ENCODE measurements at places on chromosomes 2 and 18. TPM values are rescaled to one million over a fixed set of nuclear protein-coding genes. Genes with fewer than 3 reads are reported as not detected.

DNA sequence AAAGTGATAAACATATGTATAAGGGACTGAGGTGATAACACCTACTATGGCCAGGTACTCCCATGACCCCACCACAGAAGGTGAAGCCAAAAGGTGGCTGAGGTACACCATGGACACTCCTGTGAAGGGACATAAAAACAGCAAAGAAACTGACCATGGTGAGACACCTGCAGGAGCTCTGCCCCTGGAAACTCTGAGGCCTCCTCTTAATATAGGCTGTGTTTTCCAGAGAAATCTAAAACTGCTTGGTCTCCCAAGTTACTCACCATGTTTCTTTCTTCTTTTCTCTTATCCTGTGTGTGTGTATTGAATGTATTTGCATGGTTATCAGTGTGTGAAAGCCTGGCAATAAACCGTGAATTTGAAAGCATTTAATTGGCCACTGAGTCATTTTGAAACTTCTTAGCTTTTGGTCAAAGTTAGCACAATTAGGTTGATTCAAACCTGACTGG is 739.3 kb upstream of the GCFC2 start:
- no peak overlapping the region for H3K27ac ChIP-seq
- no peaks in the 10 kb centered on the region for H3K4me1 ChIP-seq

- peaks cover 4% of the 10 kb centered on the region for H3K4me1 ChIP-seq
- no peaks in the 10 kb centered on the region for H3K27me3 ChIP-seq
- H3K4me3 ChIP-seq = no peak overlapping the region
- no peak overlapping the region for H3K27ac ChIP-seq
- DNase-seq = no peak
- peaks cover 4% of the 10 kb centered on the region for H3K36me3 ChIP-seq
These were observed 45.2 kb upstream of the B3GNT2 start for GRCh38 chr2:62150597-62151305.

DNA sequence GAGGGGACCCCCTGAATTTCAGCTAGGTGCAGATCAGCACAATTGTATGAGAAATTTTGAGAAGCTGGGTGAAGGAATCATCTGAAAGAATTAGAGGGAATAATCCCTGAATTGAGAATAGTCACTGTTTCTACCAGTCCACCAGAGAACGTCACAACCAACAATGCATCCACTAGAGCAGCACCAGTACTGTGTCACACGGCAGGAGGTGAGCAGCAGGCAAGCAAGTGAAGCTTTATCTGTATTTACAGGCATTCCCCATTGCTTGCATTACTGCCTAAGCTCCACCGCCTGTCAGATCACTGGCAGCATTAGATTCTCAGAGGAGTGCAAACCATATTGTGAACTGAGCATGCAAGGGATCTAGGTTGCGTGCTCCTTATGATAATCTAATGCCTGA is 40.7 kb downstream of the GDF7 start:
- H3K4me3 ChIP-seq = no peak overlapping the region
- H3K36me3 ChIP-seq = peaks cover 17% of the 10 kb centered on the region
- peaks cover 10% of the 10 kb centered on the region for H3K4me1 ChIP-seq
- no peak overlapping the region for H3K27ac ChIP-seq
- DNase-seq = no peak

DNA sequence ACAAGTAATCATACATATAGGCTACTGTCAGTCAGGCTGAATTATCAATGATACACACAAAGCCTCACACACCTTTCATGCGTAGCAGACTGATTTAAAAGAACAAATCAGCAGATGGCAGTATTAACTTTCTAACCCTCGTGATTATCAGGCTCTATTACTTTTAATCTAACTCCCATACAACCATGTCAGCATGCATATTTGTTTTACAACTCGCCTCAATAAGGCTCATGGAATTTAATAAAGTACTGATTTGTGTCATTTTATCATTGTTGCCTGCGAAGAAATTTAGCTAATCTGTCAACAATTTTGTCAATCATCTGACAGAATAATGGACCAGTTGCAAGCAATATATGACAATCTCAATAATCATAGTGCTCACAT is 82.8 kb downstream of the SLC25A12 start:
- H3K27ac ChIP-seq = no peak overlapping the region
- no peak overlapping the region for H3K4me3 ChIP-seq
- H3K27me3 ChIP-seq = no peaks in the 10 kb centered on the region
- peaks cover 12% of the 10 kb centered on the region for H3K4me1 ChIP-seq

UGT1A8 gene
- not detected for total RNA-seq

- H3K27ac ChIP-seq = peak overlapping the region; percentile 55
- peaks cover 51% of the 10 kb centered on the region for H3K4me1 ChIP-seq
- DNase-seq = no peak
These were observed 1.2 kb upstream of the CABLES1 start for GRCh38 chr18:23133860-23134779.

DNA sequence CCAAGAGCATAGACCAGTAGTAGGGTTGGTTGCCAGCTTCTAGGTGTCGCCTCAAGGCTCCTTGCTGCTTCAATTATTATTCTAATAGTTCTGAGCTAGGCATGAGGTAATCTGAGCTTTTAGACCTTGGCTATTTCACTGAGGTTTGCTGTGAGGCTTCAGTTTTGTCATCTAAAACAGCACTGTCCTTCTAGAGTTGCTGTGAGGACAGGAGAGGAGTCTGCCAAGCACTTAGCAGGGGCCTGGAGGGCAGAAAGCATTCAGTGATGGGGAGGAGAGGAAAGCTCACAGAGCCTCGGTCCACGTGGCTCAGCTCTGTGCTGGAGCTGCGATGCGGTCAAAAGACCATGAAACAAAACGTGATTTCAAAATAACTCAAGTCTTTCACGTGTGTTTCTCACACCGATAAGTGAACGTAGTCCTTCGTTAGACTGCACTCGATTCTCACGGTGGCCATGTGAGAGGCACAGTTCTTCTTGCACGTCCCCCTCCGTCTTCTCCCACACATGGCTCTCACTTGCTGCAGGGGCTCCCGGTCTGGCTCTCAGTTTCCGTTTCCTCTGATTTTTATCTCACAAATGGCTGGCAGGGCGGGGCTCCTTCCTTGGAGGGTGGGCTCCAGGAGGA is 113.7 kb downstream of the B3GNT2 start:
- H3K4me1 ChIP-seq = peaks cover 13% of the 10 kb centered on the region
- H3K4me3 ChIP-seq = no peak overlapping the region
- H3K36me3 ChIP-seq = no peaks in the 10 kb centered on the region
- no peak overlapping the region for H3K27ac ChIP-seq

- H3K4me1 ChIP-seq = peaks cover 11% of the 10 kb centered on the region
- H3K4me3 ChIP-seq = no peak overlapping the region
- H3K27ac ChIP-seq = no peak overlapping the region
- no peaks in the 10 kb centered on the region for H3K27me3 ChIP-seq
These were observed 50.2 kb downstream of the COL4A3 start for GRCh38 chr2:227214622-227215041.

GRCh38 chr2:111897924-111898702 is at the start of gene MERTK:
TSS of gene MERTK (plus strand) at chr2:111898607. CDS start at chr2:111898736, 129 bp downstream.
- H3K4me1 ChIP-seq = peaks cover 20% of the 10 kb centered on the region
- peak; percentile 92 for DNase-seq
- peaks cover 21% of the 10 kb centered on the region for H3K27me3 ChIP-seq
- H3K36me3 ChIP-seq = no peaks in the 10 kb centered on the region
- peak within 1 kb of the TSS; percentile 65 for H3K27ac ChIP-seq

- peaks cover 60% of the 10 kb centered on the region for H3K4me1 ChIP-seq
- H3K36me3 ChIP-seq = peaks cover 3% of the 10 kb centered on the region
- H3K4me3 ChIP-seq = no peak overlapping the region
- no peaks in the 10 kb centered on the region for H3K27me3 ChIP-seq
These were observed 44.3 kb downstream of the SPRED2 start for GRCh38 chr2:65388051-65388531.

DNA sequence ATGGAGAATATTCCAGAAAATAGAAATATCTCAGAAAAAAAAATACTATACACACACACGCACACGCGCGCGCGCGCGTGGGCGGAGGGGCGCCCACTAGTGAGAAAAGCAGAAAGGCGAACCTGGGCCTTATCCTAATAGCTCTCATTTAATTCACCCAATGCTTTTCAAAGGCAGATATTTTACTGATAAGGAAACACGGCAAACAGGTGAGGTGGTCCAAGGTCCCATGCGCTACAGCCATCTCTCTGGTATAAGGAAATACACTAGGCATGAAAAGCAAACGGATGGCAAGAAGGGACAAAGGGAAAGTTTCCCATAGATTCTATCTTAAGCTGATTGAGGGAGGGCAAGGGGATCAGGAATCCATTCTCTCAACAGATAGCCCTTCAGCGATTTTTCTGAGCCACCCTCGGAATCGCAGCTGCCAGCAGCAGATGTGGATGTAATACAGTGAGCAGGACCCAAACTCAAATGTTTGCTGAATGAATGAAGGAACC is 136.7 kb downstream of the TMEM247 start:
- DNase-seq = no peak
- H3K27me3 ChIP-seq = no peaks in the 10 kb centered on the region
- peak overlapping the region; percentile 94 for H3K4me3 ChIP-seq
- peak overlapping the region; percentile 93 for H3K27ac ChIP-seq

- no peak overlapping the region for H3K4me3 ChIP-seq
- H3K4me1 ChIP-seq = peaks cover 44% of the 10 kb centered on the region
- peaks cover 21% of the 10 kb centered on the region for H3K36me3 ChIP-seq
- peak overlapping the region; percentile 87 for H3K27ac ChIP-seq
- DNase-seq = no peak
These were observed 63.2 kb upstream of the STK39 start for GRCh38 chr2:168310580-168310979.

DNA sequence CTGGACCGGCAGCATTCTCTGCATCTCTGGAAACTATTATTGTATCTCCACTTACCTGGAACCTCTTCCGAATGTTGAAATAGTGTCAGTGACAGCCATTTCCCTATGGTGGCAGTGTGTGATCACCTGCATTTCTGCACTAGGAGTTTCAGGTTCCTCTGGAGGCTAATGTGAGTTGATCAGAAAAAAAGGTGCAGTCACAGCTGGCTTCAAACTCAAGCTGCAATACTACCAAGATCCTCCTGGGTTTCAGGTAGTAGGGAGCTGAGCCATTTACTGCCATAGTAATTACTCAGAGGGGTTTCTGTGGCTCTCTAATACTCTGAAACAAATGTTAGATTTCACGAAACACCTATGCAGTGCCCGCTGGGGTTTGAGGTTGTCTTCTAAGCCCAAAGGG is 183.5 kb upstream of the OSR1 start:
- no peak overlapping the region for H3K27ac ChIP-seq
- peaks cover 18% of the 10 kb centered on the region for H3K4me1 ChIP-seq
- H3K36me3 ChIP-seq = no peaks in the 10 kb centered on the region
- H3K4me3 ChIP-seq = no peak overlapping the region
- DNase-seq = no peak

DNA sequence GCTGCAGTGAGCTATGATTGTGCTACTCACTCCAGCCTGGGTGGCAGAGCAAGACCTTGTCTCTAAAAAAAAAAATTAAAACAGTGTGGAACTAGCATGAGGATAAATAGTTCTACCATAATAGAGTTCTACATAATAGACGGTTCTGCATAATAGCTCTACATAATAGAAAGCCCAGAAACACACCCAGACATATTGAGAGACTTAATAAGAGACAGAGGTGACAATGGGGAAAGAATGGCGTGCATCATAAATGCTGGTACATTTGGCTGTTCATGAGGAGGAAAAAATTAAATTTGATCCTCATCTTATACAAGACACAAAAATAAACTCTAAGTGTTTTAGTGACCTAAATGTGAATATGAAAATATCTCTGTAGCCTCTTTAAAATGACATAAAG is 58.5 kb downstream of the PTRHD1 start:
- no peak for DNase-seq
- H3K27ac ChIP-seq = no peak overlapping the region
- no peaks in the 10 kb centered on the region for H3K27me3 ChIP-seq
- H3K36me3 ChIP-seq = peaks cover 25% of the 10 kb centered on the region
- H3K4me1 ChIP-seq = peaks cover 9% of the 10 kb centered on the region

Data from osteocyte (in vitro differentiated cells).